C1 segment of cervical spinal cord (tissue), 14 donors: ENCODE measurements at places on chromosomes 7 and 10.

- DNase-seq = no peak
These were observed 1110.1 kb upstream of the PHF14 start for GRCh38 chr7:9863545-9863944.

- peak; percentile 48 for DNase-seq
These were observed at the start of gene GRB10 for GRCh38 chr7:50782375-50783208. Gene GRB10 (minus strand): TSS chr7:50782896. CDS start chr7:50732322, 50,574 bp downstream.

DNA sequence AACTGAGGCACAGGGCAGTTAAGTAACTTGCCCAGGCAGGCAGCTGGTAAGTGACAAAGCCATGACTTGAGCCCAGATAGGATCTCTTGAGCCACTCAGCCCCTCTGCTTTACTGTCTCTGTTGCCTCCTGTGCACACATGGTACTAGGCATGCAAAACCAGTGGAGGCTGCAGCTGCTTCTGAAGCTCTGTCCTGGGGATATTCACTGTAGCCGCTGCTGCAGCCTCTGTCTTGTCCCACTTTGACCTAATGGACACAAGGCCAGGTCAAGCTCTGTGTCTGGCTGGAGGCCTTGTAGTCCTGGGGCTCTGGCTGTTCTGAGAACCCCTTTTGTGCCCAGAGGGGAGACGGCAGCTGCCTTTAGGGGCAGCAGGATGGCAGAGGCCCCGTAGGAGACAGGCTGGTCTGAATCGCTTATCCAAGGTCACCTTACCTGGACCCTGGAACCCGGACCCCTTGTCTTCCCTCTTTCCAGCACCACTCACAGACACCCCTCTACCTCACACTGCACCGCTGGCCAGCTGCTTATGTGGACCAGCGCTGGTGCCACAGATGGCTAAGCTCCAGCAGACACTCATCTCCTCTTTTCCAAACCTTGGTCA, 57.6 kb downstream of the TSPAN15 start:
- DNase-seq = no peak

- no peak for DNase-seq
These were observed 141.6 kb upstream of the AKR1E2 start for GRCh38 chr10:4684434-4684833.

DNA sequence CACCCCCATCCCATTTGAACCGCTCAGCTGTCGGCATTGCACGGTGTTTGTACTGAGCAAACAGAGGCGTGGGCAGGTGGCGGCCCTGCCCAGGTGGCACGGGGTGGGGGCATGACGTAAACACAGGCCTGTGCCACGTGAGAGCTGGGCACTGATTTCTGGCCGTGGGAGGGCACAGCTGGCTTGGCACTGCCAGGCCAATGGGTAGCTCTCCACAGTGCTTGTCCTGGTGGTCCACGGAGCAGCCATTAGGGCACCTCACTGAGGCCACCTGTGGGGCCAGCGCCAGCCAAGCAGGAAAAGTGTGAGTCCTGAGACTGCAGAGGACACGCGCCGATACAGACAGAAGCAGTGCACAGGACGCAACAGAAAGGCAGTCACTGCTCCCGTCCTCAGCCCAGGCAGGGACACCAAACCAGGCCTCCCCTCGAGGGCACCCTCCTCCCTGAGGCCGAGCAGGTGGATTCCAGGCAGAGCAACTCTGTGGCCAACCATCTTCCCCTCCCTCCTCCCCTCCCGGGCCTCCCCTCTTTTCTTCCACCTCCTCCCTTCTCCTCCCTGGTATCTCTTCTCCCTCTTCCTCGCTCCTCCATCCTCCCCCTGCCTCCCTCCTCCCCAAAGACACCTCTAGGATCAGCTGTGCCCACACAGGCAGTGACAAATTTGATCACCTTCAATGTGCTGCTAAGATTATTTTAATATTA, 258.7 kb downstream of the ELFN1 start:
- DNase-seq = no peak

- no peak for DNase-seq
These were observed 86.7 kb downstream of the RGS10 start for GRCh38 chr10:119455609-119456434.
